Stimulated activated CD4-positive, alpha-beta T cell treated with anti-CD3 and anti-CD28 coated beads, TNF-alpha, amount 100 ng/mL, for 4 hours (primary cell): ENCODE measurements at places on chromosomes 1 and 21.
A peak's percentile ranks its signal among the peaks of the same experiment; 100 is the strongest.

GRCh38 chr1:186289943-186290545 lies 85.0 kb downstream of the TPR start:
- no peak for DNase-seq

DNA sequence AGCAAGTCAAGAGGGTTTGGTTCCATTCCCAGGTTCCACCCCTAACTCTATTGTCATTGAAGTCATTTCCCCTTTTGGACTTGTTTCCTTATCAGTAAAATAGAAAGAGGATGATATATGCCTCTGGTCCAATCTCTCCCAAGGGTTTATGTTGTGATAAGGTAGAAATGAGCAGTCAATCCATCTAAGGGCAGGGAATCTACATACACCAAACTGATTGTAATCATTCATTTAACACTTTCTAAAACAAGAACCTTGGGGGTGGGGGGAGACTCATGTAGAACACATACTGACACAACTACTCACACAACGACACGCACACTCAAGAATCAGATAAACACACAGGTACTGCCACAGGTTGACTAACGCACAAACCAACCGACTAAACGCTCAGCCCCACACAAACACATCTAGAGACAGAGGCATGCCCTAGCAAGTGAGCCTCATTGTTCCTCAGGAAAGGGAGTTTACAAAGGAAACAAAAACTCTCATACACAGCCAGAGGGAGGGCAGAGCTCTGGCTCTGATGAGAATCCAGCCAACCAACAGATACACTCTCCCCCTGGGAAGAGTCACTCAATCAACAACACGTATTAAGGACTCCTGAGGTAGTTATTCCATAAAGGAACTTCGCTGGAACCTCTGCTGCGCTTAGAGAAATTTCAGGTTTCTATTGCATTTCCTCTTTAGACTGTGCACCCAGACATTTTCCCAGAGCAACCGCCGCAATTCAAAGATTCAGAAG lies 1.0 kb downstream of the F11R start:
- no peak for DNase-seq

DNA sequence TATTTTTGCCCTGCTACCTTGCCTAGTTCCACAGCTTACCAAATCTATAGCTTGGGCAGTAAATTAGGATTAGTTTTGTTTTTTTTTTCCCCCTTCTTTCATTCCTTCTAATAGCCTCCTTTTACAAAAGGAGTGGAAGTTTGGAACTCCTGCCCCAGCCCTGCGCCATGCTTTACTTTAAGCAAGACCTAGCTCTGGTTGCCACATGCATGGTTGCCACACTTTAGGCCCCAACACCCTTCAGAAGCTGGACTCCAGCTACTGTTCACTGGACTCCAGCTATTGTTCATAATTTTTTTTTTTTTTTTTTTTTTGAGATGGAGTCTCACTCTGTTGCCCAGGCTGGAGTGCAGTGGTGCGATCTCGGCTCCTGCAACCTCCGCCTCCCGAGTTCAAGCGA lies 115.8 kb downstream of the NR5A2 start:
- no peak for DNase-seq

GRCh38 chr1:10878469-10878868 lies 82.0 kb upstream of the CASZ1 start:
- no peak for DNase-seq

DNA sequence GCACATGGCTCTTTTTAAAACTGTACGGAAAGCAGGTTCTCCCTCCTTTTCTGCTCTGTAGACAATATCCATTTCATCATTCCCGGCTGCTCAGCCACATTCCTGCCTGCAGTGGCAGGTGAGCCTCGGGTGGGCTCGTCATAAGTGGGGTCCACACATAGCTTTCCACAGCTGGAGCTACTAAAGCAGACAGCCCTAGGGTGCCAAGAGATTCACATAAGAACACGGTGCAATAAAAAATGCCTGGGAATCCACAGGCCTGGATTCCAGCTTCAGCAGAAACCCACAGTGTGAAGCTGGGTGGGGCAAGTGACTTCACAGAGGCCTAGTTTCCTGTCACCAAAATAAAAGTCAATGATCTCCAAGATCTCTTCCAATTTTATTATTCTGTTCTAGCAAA lies 96.4 kb downstream of the MIS18A start:
- DNase-seq, result no peak

DNA sequence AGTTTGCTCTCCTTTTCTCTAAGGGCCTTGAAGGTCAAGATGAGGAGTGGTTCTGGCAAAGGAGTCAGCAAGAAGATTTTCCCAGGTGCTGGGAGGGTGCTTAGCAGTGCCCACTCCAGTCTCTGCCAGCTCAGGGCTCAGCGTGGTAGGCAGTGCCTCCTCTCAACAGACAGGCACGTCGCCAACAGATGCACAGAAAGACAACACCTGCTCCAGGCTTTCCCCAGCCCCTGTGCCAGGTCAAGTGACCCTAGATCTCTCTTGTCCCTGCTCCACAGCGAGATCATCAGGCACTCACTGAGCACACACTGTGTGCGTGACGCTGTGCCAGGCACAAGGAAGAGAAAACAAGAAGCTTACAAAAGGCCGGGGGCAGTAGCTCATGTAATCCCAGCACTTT lies 86.0 kb downstream of the CASZ1 start:
- DNase-seq, result no peak

DNA sequence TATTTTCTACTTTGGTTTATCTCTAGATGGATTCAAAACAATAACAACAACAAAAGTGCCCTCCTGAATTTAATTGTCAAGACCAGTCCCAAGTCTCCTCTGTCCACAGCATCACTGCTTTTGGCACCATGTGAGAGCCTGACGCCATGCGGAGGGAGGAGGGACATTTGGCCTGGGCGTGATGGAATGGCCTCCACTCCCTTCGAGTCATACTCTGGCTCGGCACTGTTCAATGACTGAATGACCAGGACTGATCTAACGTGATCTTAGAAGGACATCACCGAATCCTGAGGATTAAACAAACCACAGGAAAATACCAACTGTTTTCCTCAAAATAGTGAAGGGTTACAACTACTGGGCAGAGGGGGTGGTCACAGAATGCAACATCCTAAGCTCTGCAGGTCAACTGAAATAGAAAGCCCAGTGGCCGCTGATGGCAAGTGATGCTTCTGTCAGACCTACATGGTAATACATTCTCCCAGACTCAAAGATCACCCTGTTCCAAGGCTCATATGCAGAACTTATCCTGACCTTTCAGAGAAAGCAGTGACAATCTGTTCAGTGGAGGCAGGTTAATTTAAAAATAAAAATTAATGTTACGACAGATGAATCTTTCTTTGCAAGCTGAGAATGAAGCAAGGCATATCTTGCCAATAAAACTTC lies 19.1 kb downstream of the SRSF4 start:
- no peak for DNase-seq

DNA sequence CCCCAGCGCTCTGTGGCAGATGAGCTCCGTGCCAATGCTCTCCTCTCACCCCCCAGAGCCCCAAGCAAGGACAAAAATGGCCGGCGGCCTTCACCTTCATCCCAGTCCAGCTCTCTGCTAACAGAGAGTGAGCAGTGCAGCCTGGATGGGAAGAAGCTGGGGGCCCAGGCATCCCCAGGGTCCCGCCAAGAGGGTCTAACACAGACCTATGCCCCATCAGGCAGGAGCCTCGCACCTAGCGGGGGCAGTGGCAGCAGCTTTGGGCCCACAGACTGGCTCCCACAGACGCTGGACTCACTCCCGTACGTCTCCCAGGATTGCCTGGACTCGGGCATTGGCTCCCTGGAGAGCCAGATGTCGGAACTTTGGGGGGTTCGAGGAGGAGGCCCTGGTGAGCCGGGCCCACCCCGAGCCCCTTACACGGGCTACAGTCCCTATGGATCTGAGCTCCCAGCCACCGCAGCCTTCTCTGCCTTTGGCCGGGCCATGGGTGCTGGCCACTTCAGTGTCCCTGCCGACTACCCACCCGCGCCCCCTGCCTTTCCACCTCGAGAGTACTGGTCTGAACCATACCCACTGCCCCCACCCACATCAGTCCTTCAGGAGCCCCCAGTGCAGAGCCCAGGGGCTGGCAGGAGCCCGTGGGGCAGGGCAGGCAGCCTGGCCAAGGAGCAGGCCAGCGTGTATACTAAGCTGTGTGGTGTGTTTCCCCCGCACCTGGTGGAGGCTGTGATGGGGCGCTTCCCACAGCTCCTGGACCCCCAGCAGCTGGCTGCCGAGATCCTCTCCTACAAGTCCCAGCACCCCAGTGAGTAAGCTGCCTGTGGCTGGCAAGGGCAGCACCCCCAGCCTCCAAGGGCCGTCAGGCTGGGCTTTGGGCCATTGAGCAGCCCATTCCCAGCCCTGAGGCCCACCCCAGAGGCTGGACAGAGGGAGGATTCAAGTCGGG lies 8.7 kb downstream of the ZC3H12A start:
- no peak for DNase-seq

- DNase-seq, result peak; percentile 10
These were observed 276.5 kb downstream of the DNM3 start for GRCh38 chr1:172117800-172118199.

- DNase-seq, result no peak
These were observed 1.9 kb downstream of the GBP1 start for GRCh38 chr1:89063094-89063493.

DNA sequence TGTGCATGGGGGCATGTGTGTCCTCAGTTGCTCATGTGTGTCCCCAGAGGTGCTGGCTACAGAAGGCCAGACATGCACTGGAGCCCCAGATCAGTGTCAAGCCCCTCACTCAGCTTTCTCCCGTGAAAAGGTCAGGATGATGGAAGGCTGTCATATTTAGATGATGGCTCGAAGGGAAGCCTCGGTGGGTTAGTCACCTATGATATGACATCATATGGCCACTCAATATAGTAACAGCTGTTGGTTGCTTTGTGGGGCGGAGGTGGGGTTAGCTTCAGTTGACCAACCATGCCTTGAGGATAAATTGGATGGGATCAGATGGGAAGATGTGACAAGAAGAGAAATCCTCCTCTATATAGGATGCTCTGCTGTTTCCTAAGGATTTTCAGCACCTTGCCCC lies 43.5 kb upstream of the ATF3 start:
- DNase-seq, result no peak

DNA sequence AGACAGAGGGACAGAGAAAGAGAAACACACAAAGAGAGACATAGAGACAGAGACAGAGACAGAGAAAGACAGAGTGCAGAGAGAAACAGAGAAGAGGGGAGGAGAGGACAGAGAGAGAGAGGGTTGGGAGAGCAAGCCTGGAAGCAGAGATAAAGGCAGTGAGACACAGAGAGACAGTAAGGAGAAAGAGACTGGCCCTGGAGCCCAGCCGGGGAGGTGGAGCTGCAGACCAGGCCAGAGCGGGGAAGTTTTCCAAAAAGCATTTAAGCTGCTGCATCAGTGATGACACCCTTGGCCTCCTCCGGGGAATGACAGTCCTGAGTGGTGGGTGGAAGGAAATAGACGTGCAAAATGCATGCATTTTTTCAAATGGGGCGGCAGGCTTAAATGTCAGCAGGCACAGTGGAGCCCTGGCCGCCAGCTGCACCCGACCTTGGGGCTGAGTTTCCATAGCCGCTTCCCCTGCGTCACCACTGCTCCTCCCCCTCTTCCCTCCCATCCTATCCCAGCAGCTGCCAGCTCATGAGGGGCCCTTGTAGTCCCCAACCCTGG lies 95.4 kb upstream of the KLHDC7A start:
- no peak for DNase-seq

DNA sequence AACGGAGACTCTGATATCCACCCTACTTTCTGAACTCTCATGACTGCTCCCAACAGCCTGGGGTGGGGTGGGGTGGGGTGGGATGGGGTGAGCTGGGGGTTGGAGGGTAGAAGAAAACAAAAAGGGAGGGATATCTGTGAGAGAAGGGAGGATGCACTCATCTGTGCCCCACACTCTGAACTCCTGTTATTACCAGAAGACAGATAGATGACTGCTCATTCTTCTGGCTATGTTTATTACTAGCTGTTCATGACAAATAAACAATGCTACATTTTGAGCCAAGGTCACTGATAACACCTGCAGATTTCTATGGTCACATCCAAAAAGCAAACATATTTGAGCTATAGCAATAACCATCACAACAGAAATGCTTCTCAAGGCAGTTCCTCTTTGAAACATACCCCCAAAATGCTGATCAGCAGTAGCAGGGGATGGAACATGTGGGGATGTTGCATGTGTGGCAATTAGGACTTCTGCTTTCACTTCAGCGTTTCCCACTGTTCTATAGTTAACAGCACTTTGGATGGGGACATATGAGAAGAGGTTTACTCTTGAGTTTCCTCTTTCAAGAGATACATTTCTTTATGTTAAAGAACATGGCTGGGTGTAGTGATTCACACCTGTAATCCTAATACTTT lies 43.3 kb downstream of the GPR3 start:
- no peak for DNase-seq

DNA sequence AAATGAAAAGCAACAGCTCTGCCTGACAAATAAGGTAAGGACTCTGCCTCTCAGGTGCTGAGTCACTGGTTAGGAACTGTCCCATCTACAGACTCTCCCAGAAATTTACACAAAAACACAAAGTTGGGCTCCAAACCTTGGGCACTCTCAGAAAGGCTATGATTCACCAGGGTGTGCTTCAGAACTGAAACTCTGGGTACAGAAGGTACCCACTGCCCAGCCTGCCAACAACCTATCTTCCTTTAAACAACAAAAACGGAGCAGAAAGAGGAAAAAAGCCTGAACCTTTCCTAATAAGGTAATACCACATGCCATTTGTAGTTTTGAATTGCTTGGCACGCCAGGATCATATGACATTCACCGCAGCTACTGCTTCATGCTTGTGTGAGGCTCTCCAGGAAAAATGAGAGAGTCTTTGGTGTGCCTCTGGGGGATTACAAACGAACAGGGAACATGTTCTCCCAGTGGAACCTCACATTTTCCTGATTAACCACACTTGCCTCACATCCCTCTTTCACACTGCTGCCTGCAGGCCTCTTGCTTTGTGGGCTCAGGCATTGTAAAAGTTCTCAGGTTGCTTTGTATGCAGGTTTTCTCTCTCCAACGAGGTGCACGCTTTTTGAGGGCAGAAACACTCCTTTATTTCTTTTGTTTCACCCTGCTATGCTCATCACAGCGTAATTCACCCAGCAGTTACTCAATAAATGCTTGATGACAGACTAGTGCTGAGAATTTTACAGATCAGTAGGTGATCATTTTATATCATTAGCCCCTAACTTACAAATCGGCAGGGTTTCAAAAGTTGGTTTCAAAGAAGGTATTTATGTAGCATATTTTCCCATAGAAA lies 65.1 kb downstream of the GADD45A start:
- DNase-seq, result no peak
